ENCODE measurements at places on chromosomes 4 and X. TPM values are rescaled to one million over a fixed set of nuclear protein-coding genes. Genes with fewer than 3 reads are reported as not detected.
A peak's percentile ranks its signal among the peaks of the same experiment; 100 is the strongest.

GRCh38 chr4:66572949-66573348 lies 902.7 kb upstream of the EPHA5 start:
- DNase-seq = no peak
- no peaks in the 10 kb centered on the region for H3K36me3 ChIP-seq
- no peak overlapping the region for H3K27ac ChIP-seq

DNA sequence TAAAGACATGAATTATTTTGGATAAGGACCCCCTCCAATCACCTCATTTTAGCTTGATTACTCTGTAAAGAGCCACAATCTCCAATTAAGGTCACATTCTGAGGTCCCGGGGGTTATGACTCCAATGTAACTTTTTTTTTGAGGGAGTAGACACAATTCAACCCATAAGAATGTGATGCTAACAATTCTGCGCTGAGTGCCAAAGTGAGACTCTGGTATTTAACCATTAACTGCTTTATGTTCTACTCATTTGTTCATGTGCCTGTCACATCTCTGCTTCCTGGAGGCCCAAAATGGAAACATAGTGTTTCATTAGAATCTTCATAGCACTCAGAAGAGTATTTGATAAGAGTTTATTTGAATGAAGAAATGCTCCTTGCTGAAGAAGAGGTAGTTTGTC lies 234.8 kb downstream of the CPE start:
- H3K27ac ChIP-seq = no peak overlapping the region
- no peaks in the 10 kb centered on the region for H3K4me1 ChIP-seq
- H3K36me3 ChIP-seq = no peaks in the 10 kb centered on the region
- DNase-seq = no peak
- no peak overlapping the region for H3K4me3 ChIP-seq
- H3K27me3 ChIP-seq = no peaks in the 10 kb centered on the region

DNA sequence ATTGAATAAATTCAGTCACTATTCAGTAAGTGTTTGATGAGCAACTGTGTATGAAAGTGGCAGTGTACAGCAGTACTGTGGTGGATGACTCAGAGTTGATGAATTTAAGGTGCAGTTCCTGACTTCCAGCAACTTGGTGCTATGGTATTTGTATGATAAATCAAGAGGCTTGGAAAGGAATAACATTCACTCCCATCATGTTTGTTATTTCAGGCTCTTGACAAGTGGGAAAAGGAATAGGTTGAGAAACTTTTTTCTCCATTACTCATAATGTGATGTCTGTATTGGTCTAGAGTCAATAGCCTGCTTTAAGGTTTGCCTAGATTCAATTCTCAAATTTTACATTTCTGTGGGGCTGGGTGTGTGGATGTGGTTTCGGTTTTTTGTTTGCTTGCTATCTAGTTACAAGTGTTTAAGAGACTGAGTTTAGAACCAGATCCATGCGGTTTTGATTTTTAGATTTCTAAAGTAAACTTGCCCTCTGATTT lies 35.1 kb upstream of the CYP2U1 start:
- H3K4me3 ChIP-seq = no peak overlapping the region
- peaks cover 11% of the 10 kb centered on the region for H3K4me1 ChIP-seq
- DNase-seq = peak; percentile 27
- no peak overlapping the region for H3K27ac ChIP-seq

DNA sequence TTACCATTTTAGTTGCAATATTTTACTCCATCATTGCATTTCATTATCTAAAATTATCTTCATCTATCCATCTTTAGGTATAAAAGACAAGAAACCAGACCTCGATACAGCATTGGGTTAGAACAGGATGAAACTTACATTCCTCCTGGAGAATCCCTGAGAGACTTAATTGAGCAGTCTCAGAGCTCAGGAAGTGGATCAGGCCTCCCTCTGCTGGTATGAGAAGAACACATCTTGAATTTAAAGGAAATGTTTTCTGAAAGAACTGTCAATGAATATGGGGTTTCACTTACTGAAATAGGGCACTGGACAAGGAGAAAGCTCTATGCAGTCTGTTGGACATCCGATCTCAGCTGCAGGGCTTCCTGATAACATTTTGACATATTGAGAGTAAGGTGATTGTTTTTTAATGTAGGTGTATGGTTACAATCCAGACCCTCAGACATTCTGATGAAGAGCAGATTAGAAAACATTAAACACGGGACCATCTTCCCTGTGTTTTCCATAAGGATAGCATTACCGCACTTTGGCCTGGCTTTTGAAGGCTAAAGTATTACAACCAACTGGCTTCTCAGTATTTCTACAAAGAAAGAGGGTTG lies 367.2 kb downstream of the BMPR1B start:
- H3K4me3 ChIP-seq = no peak overlapping the region
- H3K4me1 ChIP-seq = no peaks in the 10 kb centered on the region
- H3K27ac ChIP-seq = no peak overlapping the region
- DNase-seq = peak; percentile 78
- H3K27me3 ChIP-seq = no peaks in the 10 kb centered on the region
- no peaks in the 10 kb centered on the region for H3K36me3 ChIP-seq

DNA sequence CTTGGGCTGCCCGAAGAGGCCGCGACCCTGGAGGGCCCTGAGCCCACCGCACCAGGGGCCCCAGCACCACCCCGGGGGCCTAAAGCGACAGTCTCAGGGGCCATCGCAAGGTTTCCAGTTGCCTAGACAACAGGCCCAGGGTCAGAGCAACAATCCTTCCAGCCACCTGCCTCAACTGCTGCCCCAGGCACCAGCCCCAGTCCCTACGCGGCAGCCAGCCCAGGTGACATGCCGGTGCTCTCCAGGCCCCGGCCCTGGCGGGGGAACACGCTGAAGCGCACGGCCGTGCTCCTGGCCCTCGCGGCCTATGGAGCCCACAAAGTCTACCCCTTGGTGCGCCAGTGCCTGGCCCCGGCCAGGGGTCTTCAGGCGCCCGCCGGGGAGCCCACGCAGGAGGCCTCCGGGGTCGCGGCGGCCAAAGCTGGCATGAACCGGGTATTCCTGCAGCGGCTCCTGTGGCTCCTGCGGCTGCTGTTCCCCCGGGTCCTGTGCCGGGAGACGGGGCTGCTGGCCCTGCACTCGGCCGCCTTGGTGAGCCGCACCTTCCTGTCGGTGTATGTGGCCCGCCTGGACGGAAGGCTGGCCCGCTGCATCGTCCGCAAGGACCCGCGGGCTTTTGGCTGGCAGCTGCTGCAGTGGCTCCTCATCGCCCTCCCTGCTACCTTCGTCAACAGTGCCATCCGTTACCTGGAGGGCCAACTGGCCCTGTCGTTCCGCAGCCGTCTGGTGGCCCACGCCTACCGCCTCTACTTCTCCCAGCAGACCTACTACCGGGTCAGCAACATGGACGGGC lies 579 bp downstream of the ABCD1 start:
- peak overlapping the region; percentile 26 for H3K27ac ChIP-seq
- peak overlapping the region; percentile 67 for H3K4me3 ChIP-seq
- peaks cover 11% of the 10 kb centered on the region for H3K4me1 ChIP-seq
- no peak for DNase-seq

The RGS12 gene
- 34.0 TPM for total RNA-seq

The XG gene
- not detected for total RNA-seq

The CXorf66 gene
- total RNA-seq = not detected

DNA sequence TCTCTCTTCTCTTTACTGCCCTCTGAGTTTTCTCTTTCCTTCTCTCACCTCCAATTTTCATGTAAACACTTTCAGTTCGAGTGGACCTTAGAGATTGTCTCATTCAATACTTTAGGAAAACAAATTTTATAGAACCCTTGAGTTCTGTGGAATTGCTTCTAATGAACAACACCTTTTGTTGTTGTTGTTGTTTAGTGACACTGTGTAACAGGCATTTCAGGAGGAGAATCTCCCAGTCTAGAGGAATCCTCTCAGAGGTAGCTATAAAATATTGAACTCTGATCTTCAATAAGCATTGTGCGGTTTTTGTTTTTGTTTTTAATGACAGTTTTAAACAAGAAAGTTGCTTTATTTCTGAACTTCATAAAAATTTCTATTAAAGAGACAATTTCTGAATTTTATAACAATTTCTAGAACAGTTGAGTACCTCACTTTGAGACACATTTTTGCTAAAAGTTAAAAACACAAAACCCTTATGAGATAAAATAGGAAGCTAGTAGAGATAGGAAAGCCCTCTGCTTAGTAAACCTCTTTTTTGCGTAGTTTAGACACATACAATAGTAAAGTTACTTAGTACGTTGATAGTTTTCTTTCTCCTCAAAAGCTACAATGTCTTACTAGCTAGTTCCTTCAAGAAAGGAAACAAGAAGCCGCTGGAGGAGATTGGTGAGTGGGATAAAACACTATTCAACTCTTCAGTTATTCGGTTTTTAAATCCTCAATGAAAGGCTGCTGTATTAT lies 38.8 kb downstream of the CLCN3 start:
- H3K4me3 ChIP-seq = peak overlapping the region; percentile 63
- peak overlapping the region; percentile 84 for H3K27ac ChIP-seq
- no peaks in the 10 kb centered on the region for H3K27me3 ChIP-seq
- peak; percentile 3 for DNase-seq
- 0 out of 2 replicates have a peak, but pooled peaks cover 9% of the 10 kb centered on the region for H3K4me1 ChIP-seq

DNA sequence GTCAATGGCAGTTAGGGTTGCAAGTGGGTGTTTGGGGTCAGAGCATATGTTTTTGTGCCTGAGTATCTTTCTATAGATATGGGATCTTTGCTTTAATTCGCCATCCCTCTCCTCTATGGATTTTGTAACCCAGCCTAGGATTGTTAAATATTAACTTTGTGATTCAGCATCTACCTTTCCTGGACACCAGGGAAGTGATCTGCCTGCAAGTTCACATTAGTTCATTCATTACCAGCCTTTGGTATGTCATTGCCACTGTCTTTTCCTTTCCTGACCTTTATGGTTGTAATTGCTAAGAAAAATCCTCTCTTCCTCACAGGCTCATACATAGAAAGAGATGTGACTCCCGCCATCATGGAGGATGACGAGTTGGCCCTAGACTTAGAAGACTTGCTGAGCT lies 73.8 kb downstream of the KIT start:
- H3K4me1 ChIP-seq = no peaks in the 10 kb centered on the region
- no peak overlapping the region for H3K27ac ChIP-seq
- DNase-seq = no peak
- H3K36me3 ChIP-seq = no peaks in the 10 kb centered on the region
- no peak overlapping the region for H3K4me3 ChIP-seq
- H3K27me3 ChIP-seq = no peaks in the 10 kb centered on the region

The CTBP1 gene
- total RNA-seq = 141 TPM

DNA sequence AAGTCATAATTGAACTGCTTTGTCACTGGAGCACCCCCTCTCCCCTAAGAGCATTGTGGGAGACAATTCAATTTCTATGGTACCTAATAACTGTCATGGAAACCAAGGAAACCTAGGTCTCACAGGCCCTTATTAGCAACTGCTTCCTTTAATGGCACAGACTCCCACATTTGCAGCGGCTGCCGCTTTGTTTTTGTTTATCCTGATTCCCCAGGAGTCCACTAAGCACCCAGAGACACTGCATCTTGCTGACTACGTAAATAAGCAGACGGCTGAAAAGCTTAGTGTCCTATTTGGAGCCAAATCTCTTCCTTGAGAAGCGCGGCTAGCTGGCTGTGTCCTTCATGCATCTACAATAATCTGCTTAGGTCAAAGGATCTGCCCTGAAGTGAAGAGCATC lies 494.4 kb downstream of the TMA16 start:
- H3K27ac ChIP-seq = no peak overlapping the region
- no peak for DNase-seq
- no peaks in the 10 kb centered on the region for H3K27me3 ChIP-seq
- H3K4me1 ChIP-seq = no peaks in the 10 kb centered on the region
